Aorta (tissue), 5 donors: ENCODE measurements at places on chromosomes 1 and 21. TPM values are rescaled to one million over a fixed set of nuclear protein-coding genes. Genes with fewer than 3 reads are reported as not detected.

DNA sequence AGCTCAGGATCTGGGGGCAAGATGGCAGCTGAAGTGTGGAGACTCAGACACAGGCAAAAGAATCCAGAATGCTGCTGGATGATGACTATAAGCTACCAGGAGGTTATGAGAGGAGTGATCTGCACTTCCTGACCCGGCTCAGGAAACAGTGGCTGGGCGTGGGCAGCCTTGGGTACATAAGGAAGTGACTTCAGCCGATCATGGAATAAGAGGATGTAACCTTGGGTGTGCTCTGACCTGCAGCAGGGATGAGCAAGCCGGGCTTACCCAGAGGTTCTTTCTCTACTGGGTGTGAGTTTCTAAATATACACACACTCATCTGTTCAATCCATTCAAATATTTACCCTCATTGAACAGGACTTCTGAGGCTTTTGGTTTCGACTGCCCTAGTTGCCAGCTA is 62.7 kb downstream of the CD34 start:
- H3K27ac ChIP-seq: no peak overlapping the region
- no peaks in the 10 kb centered on the region for H3K27me3 ChIP-seq
- H3K4me1 ChIP-seq: peaks cover 7% of the 10 kb centered on the region
- peak; percentile 84 for DNase-seq
- no peaks in the 10 kb centered on the region for H3K36me3 ChIP-seq

DNA sequence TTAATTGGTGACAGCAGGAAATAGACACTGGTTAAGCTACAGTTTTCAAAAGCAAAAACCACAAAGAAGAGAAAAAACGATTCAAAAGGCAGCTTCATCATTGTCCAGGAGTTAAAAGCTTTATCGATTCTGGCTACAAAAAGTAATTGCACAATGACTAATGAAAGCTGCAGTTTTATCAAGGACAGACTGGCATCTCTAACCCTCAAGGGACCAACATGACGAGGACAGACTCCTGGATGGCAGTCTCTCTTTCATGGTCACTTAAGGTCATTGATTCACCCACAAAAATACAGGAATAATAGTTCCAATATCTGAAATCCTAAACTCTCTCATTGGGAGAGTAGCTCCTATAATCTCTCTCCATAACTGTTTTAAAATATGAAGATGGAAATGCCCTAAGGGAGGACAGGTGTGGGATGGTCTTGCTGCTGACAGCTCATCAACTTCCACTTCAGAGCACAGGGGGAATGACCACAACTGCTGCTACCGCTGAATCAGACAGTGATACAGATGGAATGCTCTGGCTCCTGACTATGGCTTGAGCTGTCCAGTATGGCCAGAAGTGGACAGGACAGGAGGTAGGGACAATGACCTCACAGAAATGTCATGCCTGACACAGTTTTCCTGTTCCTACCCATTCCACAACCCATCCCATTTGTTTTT is 17.4 kb upstream of the CPLANE2 start:
- no peaks in the 10 kb centered on the region for H3K27me3 ChIP-seq
- H3K4me1 ChIP-seq: peaks cover 13% of the 10 kb centered on the region
- H3K27ac ChIP-seq: no peak overlapping the region
- H3K36me3 ChIP-seq: peaks cover 4% of the 10 kb centered on the region

- H3K27me3 ChIP-seq: no peaks in the 10 kb centered on the region
- H3K36me3 ChIP-seq: peaks cover 3% of the 10 kb centered on the region
- no peaks in the 10 kb centered on the region for H3K4me1 ChIP-seq
- no peak for DNase-seq
These were observed 20.1 kb upstream of the DONSON start for GRCh38 chr21:33608559-33608958.

DNA sequence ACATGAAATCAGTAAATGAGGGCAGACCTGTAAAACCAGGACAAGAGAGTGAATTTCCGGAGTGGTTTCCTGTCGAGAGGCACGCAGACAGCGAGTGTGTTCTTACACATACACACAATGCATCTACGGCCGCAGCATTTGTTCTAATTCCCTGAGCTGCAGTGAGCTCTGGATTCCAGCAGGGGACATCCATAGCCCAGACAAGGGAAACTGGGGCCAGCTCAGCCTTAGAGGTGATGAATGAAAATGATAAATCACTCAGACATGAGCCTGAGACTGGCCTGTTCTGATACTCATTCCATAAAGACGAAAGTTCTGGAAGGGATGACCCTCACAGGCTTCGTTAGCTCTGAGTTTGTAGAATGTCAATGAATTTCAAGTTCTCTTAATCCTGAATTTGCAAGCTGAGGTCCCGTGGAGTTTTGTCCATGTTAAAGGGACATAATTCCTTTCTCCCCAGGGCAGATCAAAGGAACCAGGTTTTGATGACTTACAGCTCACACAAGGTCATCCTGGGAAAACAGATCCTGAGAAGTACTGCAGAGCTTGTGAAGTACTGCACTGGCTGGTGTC is 207.9 kb upstream of the C1orf87 start:
- H3K4me3 ChIP-seq: no peak overlapping the region
- no peaks in the 10 kb centered on the region for H3K36me3 ChIP-seq
- no peaks in the 10 kb centered on the region for H3K27me3 ChIP-seq
- peak; percentile 66 for DNase-seq
- no peak overlapping the region for H3K27ac ChIP-seq
- peaks cover 6% of the 10 kb centered on the region for H3K4me1 ChIP-seq

DNA sequence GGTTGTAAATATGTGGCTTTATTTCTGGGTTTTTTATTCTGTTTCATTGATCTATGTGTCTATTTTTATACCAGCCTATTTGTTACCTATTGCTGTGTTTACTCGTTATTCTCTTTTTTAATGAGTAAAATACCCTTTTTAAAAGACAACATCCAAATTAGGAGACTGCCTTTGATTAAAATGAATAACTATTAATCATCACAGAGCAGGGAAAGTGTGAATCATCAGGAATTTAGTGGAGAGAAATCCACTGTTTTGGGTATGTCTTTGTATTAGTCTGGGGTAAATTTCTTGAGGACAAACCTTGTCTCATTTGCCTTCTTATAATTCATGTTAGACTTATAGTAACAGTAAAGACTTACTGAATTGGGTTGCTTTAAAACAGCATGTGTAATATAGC is 12.1 kb downstream of the DISC1 start:
- H3K27me3 ChIP-seq: no peaks in the 10 kb centered on the region
- DNase-seq: no peak
- no peak overlapping the region for H3K27ac ChIP-seq
- no peak overlapping the region for H3K4me3 ChIP-seq
- no peaks in the 10 kb centered on the region for H3K4me1 ChIP-seq
- H3K36me3 ChIP-seq: no peaks in the 10 kb centered on the region

The OLIG2 gene
- total RNA-seq: not detected

The FCRL2 gene
- 0.15 TPM for total RNA-seq

The SPRR2F gene
- not detected for total RNA-seq

- no peaks in the 10 kb centered on the region for H3K27me3 ChIP-seq
- H3K4me3 ChIP-seq: no peak overlapping the region
- no peak for DNase-seq
- H3K27ac ChIP-seq: peak overlapping the region; percentile 68
These were observed 39.4 kb downstream of the PLXNA2 start for GRCh38 chr1:208204779-208205178.

The ADGRB2 gene
- total RNA-seq: 4.6 TPM

The AKR7A3 gene
- total RNA-seq: 1.6 TPM

- no peak for DNase-seq
- no peak overlapping the region for H3K4me3 ChIP-seq
- H3K27me3 ChIP-seq: no peaks in the 10 kb centered on the region
These were observed 502.2 kb upstream of the PRMT6 start for GRCh38 chr1:106554294-106554693.

- DNase-seq: peak; percentile 73
- no peaks in the 10 kb centered on the region for H3K36me3 ChIP-seq
- H3K4me1 ChIP-seq: no peaks in the 10 kb centered on the region
These were observed 31.7 kb downstream of the PRMT2 start for GRCh38 chr21:46666941-46667740.

DNA sequence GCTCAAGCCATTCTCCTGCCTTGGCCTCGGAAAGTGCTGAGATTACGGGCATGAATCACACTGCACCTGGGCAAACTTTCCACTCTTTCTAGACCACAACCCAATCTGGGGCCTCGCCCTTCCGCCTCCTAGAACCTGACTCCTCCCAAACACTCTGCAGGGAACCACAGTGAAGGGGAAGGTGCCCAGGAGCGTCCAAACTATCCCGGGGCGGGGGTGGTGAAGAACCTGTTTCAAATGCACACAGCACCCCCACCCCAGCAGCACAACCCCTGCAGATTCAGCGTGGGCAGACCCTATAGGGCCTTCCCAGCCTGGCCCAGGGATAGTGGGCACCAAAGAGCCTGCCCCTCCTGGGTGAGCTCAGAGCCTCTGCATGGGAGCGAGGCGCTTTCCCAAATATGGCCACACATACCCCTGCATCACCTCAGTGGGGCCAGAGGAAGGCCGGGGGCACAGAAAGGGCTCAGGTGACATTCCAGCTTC is 86.9 kb downstream of the STUM start:
- H3K27ac ChIP-seq: no peak overlapping the region
- no peaks in the 10 kb centered on the region for H3K4me1 ChIP-seq
- DNase-seq: peak; percentile 32
- H3K4me3 ChIP-seq: no peak overlapping the region
- no peaks in the 10 kb centered on the region for H3K36me3 ChIP-seq

DNA sequence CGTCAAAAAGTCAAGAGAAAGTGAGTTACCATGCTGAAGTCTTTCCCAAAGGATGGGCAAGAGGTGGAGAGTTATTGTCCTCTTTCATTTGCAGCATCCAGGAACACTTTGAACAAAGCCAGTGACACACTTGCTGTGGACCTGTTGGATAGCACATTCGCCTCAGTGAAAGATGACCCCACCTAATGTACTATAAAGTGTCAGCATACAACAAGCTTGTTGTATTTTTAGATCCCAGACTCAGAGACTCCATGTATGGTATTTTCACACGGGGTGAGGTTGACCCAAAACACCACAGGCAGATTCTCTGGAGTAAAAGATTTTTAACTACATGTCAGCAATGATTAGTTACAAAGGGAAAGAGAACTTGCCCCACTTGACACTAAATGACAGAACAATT is 273.8 kb downstream of the PTBP2 start:
- H3K4me3 ChIP-seq: no peak overlapping the region
- no peaks in the 10 kb centered on the region for H3K4me1 ChIP-seq
- H3K27me3 ChIP-seq: no peaks in the 10 kb centered on the region
- DNase-seq: no peak
- no peak overlapping the region for H3K27ac ChIP-seq

DNA sequence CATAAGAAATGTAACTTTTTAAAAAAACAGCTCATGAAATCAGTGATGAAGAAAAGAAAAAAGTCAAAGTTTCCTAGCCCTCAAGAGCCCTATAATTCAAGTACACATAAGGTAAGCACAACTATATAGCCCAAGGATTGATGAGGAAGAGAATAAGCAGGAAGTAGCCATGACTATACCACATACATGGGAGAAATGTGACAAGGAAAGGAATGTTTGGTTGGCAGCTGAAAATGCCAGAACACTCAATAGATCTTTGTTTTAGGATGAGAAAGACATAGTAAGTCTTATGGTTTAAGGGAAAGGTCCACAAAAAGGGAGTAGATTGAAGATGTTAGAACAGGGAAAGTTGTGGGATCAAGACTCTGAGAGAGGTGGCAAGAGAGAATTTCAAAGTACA is 5.7 kb downstream of the DOCK7 start:
- no peaks in the 10 kb centered on the region for H3K36me3 ChIP-seq
- no peaks in the 10 kb centered on the region for H3K27me3 ChIP-seq
- no peak for DNase-seq
- no peak overlapping the region for H3K27ac ChIP-seq
- H3K4me3 ChIP-seq: no peak overlapping the region

The E2F2 gene
- 0.42 TPM for total RNA-seq

GRCh38 chr1:229636042-229636441 is 10.0 kb downstream of the URB2 start:
- H3K36me3 ChIP-seq: peaks cover 4% of the 10 kb centered on the region
- DNase-seq: no peak
- no peaks in the 10 kb centered on the region for H3K4me1 ChIP-seq
- H3K27me3 ChIP-seq: no peaks in the 10 kb centered on the region

GRCh38 chr1:32486463-32487113 is 21.7 kb downstream of the ZBTB8B start:
- no peaks in the 10 kb centered on the region for H3K36me3 ChIP-seq
- no peak for DNase-seq

The ITLN1 gene
- 1.8 TPM for total RNA-seq

DNA sequence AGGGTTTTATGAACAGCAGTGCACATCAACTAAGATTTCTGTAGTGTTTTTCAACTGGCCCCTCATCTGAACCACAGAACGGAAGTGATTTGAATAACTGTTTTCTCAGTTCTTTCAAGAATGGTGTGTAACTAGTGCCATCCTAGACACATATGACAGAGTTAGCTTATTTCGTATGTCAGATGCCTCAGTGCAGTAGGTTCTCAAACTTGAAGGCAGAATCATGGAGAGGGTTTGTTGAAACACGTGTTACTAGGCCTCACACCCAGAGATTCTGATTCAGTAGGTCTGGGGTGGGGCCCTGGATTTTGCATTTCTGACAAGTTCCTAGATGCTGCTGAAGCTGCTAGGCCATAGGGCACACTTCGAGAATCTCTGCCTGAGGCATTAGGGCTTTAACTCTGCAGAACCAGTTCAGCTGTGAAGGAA is 49.0 kb downstream of the SCCPDH start:
- H3K27me3 ChIP-seq: no peaks in the 10 kb centered on the region
- no peaks in the 10 kb centered on the region for H3K4me1 ChIP-seq
- no peak for DNase-seq
- H3K36me3 ChIP-seq: peaks cover 3% of the 10 kb centered on the region

The OR2M3 gene
- total RNA-seq: not detected

GRCh38 chr1:159838715-159839114 is 12.0 kb downstream of the SLAMF8 start:
- H3K4me3 ChIP-seq: no peak overlapping the region
- no peaks in the 10 kb centered on the region for H3K36me3 ChIP-seq
- H3K4me1 ChIP-seq: no peaks in the 10 kb centered on the region
- no peak for DNase-seq
- H3K27me3 ChIP-seq: no peaks in the 10 kb centered on the region

The DYNLT4 gene
- total RNA-seq: 0.87 TPM

GRCh38 chr1:202227997-202228401 is 34.4 kb downstream of the LGR6 start:
- H3K36me3 ChIP-seq: peaks cover 5% of the 10 kb centered on the region
- H3K27ac ChIP-seq: no peak overlapping the region
- no peaks in the 10 kb centered on the region for H3K27me3 ChIP-seq
- H3K4me3 ChIP-seq: no peak overlapping the region
